ENCODE measurements at places on chromosomes 4 and X.

DNA sequence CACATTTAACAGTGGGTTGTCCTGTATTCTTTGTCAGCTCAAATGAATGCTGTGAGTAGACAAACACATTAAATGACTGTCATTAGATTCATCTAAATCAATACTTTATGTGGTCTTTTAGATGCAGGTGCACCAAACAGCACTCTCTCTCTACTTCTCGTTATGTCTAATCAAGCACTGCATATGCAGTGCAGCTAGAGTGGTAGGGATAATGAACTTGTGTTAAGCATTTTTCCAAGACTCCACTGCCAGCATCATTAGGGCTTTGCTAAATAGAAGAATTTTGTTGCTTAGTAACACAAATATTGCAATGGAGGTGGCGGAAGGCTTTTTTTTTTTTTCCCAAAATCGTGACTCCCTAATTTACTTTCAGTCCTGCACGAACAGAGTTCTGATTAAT is 447.0 kb upstream of the GALNT7 start:
- DNase-seq, result no peak

DNA sequence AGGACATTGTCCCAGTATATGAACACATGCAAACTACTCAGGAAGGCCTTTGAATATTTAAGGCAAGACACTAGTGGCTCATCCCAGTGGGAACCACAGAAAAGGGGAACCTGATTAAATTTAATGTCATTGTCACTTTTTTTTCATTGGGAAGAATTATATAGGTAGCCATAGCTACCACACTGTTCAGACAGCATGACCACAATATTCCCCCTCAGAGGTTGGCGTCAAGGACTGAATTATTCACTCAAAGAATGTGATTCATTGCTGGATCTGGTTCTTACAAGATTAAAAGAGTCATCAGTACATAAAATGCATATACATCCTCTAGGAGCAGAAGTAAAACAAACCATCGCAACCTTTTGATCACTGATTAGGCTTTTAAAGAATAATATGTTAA is 92.0 kb upstream of the SMARCAD1 start:
- no peak for DNase-seq

- peak; percentile 22 for DNase-seq
Measured at GRCh38 chr4:177302371-177303100, 7.1 kb upstream of the NEIL3 start.

DNA sequence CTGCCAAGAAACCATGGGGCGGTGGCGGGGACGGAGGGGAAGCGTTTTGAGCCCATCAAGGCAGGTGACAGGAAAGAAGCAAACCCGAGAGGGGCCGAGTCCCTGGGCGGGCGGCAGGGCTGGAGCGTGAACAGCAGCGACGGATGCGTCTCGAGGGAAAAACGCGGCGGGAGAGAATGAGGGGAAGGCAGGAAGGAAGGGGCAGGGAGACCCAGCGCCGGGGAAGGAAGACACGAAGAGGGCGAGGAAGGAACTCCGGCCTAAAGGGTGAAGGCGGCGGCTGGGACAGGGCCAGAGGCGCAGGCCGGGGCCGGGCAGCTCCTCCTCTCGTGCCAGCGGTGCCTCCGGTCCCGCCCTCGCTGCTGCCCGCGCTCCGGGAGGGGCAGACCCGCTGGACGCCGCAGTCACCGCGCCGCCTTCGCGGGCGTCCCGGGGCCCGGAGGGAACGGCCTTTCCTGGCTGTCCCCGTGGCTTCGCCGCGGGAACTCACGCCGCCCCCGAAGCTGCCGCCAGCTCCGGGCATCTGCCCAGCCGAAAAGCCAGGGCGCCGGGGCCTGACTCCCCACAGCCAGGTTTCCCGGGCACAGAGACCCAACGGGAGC is 751 bp upstream of the RGS12 start:
- DNase-seq, result peak; percentile 49

DNA sequence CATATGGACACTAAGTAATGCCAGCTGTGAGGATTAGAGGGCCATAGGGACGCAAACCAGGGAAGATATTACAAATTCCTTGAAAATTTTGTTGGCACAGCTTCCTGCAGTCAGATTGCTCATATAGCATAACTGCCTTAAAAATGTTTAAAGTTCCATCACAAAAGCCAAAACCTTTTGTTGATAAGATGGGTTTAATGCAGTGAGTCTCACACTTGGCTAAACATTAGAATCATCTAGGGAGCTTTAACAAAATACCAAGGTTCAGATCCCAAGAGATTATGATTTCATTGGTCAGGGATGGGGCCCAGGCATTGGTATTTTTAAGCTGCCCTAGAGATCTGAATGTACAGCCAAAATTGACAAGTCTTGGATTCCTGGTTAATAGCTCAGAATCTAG is 376.5 kb upstream of the MAD2L1 start:
- DNase-seq, result no peak
